ENCODE measurements at places on chromosomes 6 and 20. TPM values are rescaled to one million over a fixed set of nuclear protein-coding genes. Genes with fewer than 3 reads are reported as not detected.

DNA sequence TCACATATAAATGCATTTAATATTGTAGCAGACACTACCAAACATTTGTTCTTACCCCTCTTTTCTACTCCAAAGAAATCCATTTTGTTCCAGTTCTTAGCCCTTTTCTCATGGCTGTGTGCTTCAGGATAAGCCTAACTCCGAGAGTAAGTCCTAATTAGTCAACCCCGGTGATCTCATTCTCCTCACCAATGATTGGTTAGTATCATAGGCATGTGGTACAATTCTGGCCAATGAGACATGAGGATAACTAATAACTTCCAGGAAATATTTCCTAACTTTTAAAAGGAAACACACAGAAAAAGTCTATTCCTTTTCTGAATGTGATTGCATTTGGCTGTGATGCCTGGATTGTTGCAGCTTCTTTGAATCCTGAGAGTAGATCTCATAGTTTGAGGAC is 116.0 kb downstream of the GPR63 start:
- no peaks in the 10 kb centered on the region for H3K4me1 ChIP-seq
- H3K27ac ChIP-seq = no peak overlapping the region
- H3K4me3 ChIP-seq = no peak overlapping the region
- H3K36me3 ChIP-seq = no peaks in the 10 kb centered on the region

DNA sequence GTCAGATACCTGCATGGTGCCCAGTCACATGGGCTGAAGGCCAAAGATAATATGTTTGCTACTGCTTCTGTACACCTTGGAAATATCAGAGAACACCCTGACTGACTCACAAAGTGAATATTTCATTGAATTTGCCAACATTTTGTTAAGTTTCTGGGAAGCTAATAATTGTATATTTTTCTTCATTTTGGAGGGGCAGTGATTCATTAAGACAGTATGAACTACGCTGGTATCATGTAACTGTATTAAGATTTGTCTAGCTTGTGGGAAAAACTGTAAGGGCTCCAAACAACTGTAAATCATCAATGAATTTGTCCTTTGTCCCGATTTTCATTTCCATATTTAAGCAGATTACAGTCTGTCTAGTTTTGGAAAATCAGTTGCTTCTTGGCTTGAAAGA is 102.3 kb upstream of the CCN2 start:
- DNase-seq = no peak
- no peaks in the 10 kb centered on the region for H3K27me3 ChIP-seq
- H3K4me3 ChIP-seq = no peak overlapping the region
- H3K36me3 ChIP-seq = no peaks in the 10 kb centered on the region

DNA sequence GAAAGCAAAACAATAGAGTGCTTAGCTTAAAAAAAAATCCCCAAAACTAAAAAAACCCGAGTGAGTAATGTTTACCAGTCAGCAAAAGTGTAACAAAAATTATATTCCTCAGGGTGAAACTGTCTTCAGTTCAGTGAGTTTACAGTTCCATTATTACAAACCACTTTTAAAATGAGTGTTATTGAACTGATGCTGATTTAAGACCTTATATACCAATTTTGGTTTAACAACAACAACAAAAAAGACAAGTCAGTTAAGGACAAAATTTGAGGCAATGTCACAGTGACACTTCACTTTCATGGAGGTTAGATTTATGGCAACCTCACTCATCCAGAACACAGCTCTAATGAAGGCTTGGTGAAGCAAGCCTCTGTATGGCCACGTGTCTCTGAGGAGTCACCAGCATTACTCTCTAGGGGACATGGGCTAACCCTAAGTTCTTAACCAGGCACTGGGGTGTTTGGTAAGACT is 630.8 kb downstream of the PHF3 start:
- no peaks in the 10 kb centered on the region for H3K36me3 ChIP-seq
- H3K4me3 ChIP-seq = no peak overlapping the region
- H3K27me3 ChIP-seq = no peaks in the 10 kb centered on the region
- DNase-seq = no peak

- no peaks in the 10 kb centered on the region for H3K27me3 ChIP-seq
- DNase-seq = no peak
- no peak overlapping the region for H3K4me3 ChIP-seq
Observed at GRCh38 chr6:84728602-84729001, 35.8 kb downstream of the TBX18 start.

- no peaks in the 10 kb centered on the region for H3K36me3 ChIP-seq
- peaks cover 11% of the 10 kb centered on the region for H3K4me1 ChIP-seq
- peak; percentile 24 for DNase-seq
- H3K27ac ChIP-seq = no peak overlapping the region
Observed at GRCh38 chr20:1185316-1185741, 548 bp upstream of the TMEM74B start.

- H3K36me3 ChIP-seq = no peaks in the 10 kb centered on the region
- H3K27me3 ChIP-seq = peaks cover 19% of the 10 kb centered on the region
- H3K4me3 ChIP-seq = no peak overlapping the region
- DNase-seq = no peak
- peak overlapping the region; percentile 8 for H3K27ac ChIP-seq
Observed at GRCh38 chr20:23143986-23144690, 58.0 kb upstream of the CD93 start.

Gene BTNL2
- total RNA-seq = not detected

Gene DEFB126
- not detected for total RNA-seq

DNA sequence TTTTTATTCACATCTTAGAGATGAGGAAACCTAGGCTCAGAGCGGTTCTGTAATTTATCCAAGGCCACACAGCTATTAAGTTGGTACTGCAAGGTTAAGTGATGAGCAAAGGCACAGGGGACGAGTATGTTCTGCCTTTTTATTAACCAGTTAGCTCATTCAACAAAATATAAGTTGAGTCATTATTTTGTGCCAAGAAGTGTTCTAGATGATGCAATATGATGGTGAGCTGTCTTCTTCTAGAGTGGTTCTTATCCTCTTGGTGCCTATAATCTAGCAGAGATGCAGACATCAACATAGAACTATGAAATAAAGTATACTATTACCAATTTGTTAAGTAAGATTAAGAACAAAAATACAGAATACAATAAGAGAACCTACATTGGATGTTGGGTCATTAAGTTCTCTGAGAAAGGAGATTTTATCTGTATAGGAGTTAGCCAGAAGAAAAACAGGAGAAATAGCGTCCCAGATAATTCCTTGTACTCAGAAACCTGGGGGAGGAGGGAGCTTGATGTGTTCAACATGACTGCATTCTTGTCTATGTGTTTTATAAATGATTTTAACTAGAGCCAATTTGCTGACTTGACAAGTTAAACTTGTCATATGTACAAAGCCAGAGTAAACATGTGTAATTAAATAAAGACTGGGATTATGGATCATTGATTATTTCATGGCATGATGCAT is 122.3 kb downstream of the TBXT start:
- H3K4me1 ChIP-seq = no peaks in the 10 kb centered on the region
- DNase-seq = no peak
- H3K27ac ChIP-seq = no peak overlapping the region
- no peaks in the 10 kb centered on the region for H3K36me3 ChIP-seq
- H3K4me3 ChIP-seq = no peak overlapping the region
- peaks cover 4% of the 10 kb centered on the region for H3K27me3 ChIP-seq

Gene APCDD1L
- total RNA-seq = not detected

DNA sequence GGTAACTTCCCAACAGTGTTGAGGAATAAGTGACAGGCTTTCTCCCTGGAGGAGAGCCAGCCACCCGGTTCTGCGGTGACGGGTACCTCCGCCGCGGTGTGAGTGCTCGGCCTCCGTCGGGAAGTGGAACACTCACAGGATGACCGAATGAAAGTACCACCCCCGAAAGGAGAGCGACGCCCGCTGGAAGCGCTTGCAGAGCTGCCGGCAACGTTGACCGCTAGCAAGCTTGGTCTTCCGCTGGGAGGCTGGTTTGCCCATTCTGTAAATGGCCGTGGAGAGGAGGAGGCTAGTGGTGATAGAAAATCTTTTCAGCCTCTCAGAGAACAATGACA is 614 bp upstream of the TMEM242 start:
- H3K27me3 ChIP-seq = peaks cover 23% of the 10 kb centered on the region
- peak; percentile 53 for DNase-seq
- H3K36me3 ChIP-seq = peaks cover 8% of the 10 kb centered on the region

GRCh38 chr6:52262620-52263344 is 18.5 kb upstream of the IL17F start:
- H3K27ac ChIP-seq = peak overlapping the region; percentile 13
- no peak overlapping the region for H3K4me3 ChIP-seq
- peak; percentile 35 for DNase-seq
- H3K36me3 ChIP-seq = peaks cover 71% of the 10 kb centered on the region
- no peaks in the 10 kb centered on the region for H3K27me3 ChIP-seq

GRCh38 chr20:25030007-25030648 is 27.8 kb downstream of the ACSS1 start:
- no peak for DNase-seq
- H3K36me3 ChIP-seq = peaks cover 10% of the 10 kb centered on the region
- H3K4me3 ChIP-seq = no peak overlapping the region
- peaks cover 7% of the 10 kb centered on the region for H3K4me1 ChIP-seq
- no peak overlapping the region for H3K27ac ChIP-seq
- H3K27me3 ChIP-seq = no peaks in the 10 kb centered on the region

GRCh38 chr6:33903579-33903978 is 99.8 kb upstream of the MLN start:
- no peaks in the 10 kb centered on the region for H3K27me3 ChIP-seq
- peaks cover 8% of the 10 kb centered on the region for H3K36me3 ChIP-seq
- DNase-seq = no peak
- peak overlapping the region; percentile 93 for H3K27ac ChIP-seq
- H3K4me1 ChIP-seq = peaks cover 84% of the 10 kb centered on the region

DNA sequence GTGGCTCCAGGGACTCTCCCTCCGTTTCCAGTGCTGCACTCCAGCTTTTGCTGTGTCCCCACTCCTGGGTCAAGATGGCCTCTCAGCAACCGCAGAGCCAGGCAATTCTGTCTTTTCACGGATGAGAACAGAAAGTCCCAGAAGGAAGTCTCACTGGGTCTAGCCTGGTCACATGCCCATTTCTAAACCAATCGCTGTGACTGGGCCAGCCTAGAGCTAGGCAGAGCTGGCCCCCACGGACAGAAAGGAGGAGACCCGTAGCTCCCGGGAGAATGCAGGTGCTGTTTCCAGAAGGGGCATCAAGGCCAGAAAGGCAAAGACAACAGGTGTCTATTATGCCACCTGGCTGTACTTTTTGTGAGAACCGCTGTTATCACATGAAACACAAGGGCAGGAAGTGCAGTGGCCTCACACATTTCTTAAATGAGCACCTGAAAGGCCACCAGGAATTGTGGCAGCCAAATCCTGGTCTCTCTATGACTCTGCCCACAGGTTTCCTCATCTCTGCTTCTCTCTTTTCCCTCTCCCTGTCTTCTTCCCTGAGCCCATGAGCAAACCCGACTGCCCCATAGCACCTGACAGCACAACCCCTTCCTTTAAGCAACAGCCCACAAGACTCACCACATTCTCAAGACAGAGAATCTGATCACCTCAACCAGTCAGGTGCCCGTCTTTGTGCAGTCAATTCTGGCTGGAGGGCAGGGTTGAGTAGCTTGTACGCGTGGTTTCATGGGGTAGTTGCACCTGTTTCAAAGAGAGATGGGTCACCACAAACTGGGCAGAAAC is 37.1 kb upstream of the B4GALT5 start:
- no peaks in the 10 kb centered on the region for H3K36me3 ChIP-seq
- H3K27ac ChIP-seq = peak overlapping the region; percentile 13
- H3K27me3 ChIP-seq = peaks cover 21% of the 10 kb centered on the region
- no peak overlapping the region for H3K4me3 ChIP-seq

- H3K36me3 ChIP-seq = no peaks in the 10 kb centered on the region
- H3K27ac ChIP-seq = no peak overlapping the region
- no peak overlapping the region for H3K4me3 ChIP-seq
- H3K27me3 ChIP-seq = peaks cover 2% of the 10 kb centered on the region
- DNase-seq = no peak
- H3K4me1 ChIP-seq = peaks cover 11% of the 10 kb centered on the region
Observed at GRCh38 chr6:129863664-129864063, 2.5 kb upstream of the TMEM244 start.

Gene RWDD1
- total RNA-seq = 39.8 TPM

Gene CD93
- 0.73 TPM for total RNA-seq

Measured in activated CD8-positive, alpha-beta T cell treated with anti-CD3 and anti-CD28 coated beads, Interleukin-2, amount 10 ng/mL, durations not matched to agents 7 days and 5 days (primary cell).